ENCODE measurements at places on chromosomes 4 and X.

GRCh38 chrX:40513012-40513411, 67.8 kb upstream of the ATP6AP2 start:
- no peak overlapping the region for H3K27ac ChIP-seq
- H3K4me3 ChIP-seq = no peak overlapping the region
- no peaks in the 10 kb centered on the region for H3K27me3 ChIP-seq
- no peaks in the 10 kb centered on the region for H3K36me3 ChIP-seq
- H3K4me1 ChIP-seq = no peaks in the 10 kb centered on the region

GRCh38 chrX:49947781-49948180, 25.4 kb downstream of the CLCN5 start:
- H3K4me3 ChIP-seq = no peak overlapping the region
- no peaks in the 10 kb centered on the region for H3K27me3 ChIP-seq
- no peaks in the 10 kb centered on the region for H3K36me3 ChIP-seq
- no peak for DNase-seq
- H3K27ac ChIP-seq = no peak overlapping the region
- H3K4me1 ChIP-seq = no peaks in the 10 kb centered on the region

GRCh38 chr4:174403177-174403543, 119.1 kb downstream of the HPGD start:
- H3K4me3 ChIP-seq = no peak overlapping the region
- H3K27ac ChIP-seq = no peak overlapping the region
- H3K4me1 ChIP-seq = no peaks in the 10 kb centered on the region
- H3K36me3 ChIP-seq = no peaks in the 10 kb centered on the region

GRCh38 chrX:153947009-153947769, 2.7 kb upstream of the RENBP start:
- H3K27me3 ChIP-seq = no peaks in the 10 kb centered on the region
- no peak overlapping the region for H3K4me3 ChIP-seq
- H3K36me3 ChIP-seq = peaks cover 25% of the 10 kb centered on the region
- DNase-seq = peak; percentile 63

DNA sequence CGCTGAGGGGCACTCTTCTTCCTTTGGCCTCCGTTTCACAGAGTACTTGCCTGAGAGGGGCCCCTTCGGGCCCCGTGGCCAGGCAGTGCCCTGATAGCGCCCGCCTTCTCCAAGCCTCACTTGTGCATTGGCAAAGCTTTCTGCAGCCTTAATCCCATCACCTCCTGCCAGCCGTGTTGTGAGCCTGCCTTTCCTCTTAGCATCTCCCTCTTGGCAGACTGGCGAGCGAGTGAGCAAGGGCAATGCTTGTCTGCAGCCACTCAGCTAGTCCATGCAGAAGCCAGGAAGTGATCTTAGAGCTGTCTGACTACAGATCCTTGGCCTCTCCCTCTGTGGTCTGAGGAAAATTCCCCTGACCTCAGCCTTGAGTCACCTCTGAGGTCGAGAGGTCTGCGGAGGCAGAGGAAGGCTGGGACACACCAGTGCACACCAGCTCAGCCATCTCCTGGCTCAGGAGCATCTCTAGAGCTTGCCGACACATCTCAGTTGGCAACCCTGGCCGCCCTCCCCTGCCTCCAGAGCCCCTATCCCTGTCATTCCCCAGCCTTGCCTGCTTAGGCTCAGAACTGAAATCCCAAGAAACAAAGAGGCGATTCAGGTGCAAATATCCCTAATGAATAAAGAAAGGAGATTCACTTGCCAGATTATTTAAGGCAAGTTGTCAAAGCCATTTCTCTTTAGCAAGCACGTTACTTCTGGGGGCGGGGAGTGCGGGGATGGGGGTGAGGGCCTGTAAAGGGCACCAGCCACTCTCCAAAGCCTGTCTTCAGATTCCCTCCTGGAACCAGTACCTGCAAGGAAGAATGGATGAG, 143.5 kb upstream of the MAMLD1 start:
- no peaks in the 10 kb centered on the region for H3K27me3 ChIP-seq
- no peaks in the 10 kb centered on the region for H3K4me1 ChIP-seq
- no peak for DNase-seq
- no peak overlapping the region for H3K27ac ChIP-seq
- H3K36me3 ChIP-seq = no peaks in the 10 kb centered on the region

DNA sequence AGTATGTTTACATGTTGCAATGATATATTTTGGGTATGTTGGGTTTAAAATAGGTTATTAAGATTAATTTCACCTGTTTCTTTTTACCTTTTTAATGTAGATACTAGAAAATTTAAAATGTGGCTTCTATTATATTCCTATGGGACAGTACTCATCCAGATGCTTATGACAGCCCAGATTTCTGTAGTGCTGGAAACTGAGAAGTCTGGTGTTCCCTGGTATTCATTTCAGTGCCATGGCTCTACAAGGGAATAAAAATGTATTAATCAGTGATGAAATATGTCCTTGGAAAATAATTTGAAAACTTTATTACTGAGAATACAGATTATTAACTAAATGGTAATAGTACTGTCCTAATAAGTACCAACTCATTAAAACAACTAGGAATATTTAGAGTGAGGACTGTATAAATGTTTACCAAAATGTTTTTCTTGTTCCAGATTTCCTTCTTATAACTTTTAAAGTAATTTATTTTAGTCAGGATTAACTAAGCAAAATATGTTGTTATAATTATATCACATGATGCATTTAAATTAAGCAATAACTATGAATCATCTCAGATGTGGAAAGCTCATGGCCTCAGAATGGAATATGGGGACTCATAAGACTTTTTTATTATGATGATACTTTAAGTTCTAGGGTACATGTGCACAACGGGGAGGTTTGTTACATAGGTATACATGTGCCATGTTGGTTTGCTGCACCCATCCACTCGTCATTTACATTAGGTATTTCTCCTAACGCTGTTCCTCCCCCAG, 25.3 kb downstream of the ARHGAP24 start:
- H3K36me3 ChIP-seq = no peaks in the 10 kb centered on the region
- no peaks in the 10 kb centered on the region for H3K27me3 ChIP-seq
- no peaks in the 10 kb centered on the region for H3K4me1 ChIP-seq
- DNase-seq = no peak

- H3K27ac ChIP-seq = no peak overlapping the region
- H3K4me1 ChIP-seq = no peaks in the 10 kb centered on the region
- no peak overlapping the region for H3K4me3 ChIP-seq
- DNase-seq = no peak
- no peaks in the 10 kb centered on the region for H3K27me3 ChIP-seq
These were observed 27.1 kb downstream of the SEPSECS start for GRCh38 chr4:25133132-25133531.

DNA sequence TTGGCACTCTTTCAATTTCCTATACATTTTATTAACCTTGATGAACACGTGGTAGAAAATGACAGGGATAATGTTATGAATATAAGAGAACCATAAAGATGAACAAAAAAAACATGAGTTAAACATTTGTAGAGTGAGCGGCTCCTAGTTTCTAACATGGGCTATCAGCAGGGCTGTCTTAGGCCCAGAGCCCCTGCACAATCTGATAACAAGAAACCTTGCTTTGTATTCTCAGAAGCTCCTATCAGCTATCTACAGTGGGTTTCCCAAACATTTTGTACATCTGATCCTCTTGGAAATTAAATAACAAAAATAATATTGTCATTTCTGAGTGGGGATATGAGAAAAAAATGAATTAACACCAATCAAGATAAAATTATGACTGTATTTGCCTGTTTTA, 10.6 kb upstream of the RBPJ start:
- no peak for DNase-seq
- H3K27me3 ChIP-seq = no peaks in the 10 kb centered on the region
- H3K27ac ChIP-seq = no peak overlapping the region
- no peaks in the 10 kb centered on the region for H3K36me3 ChIP-seq

- H3K27ac ChIP-seq = no peak overlapping the region
- H3K4me1 ChIP-seq = no peaks in the 10 kb centered on the region
- H3K4me3 ChIP-seq = no peak overlapping the region
- no peaks in the 10 kb centered on the region for H3K36me3 ChIP-seq
- no peaks in the 10 kb centered on the region for H3K27me3 ChIP-seq
- DNase-seq = no peak
These were observed 32.9 kb downstream of the RNF212 start for GRCh38 chr4:1080432-1080831.

DNA sequence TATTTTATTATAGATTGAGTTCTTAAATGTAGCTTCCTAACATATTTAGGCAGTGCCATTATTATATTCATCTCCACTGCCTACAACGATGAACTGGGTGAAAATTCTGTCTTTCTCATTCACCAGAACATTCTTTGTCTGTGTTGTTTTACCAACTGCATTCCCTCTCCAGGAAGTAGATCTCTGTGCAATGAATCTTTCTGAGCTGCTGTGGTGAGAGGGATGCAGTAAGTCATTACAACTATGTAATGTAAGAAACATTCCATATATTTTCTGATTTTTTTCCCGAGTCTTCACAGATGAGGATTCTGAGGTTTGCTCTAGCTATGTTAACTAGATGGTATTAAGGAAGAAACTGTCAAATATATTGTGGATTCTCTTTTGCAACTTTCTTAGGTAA, 811.9 kb upstream of the PCDH7 start:
- no peaks in the 10 kb centered on the region for H3K36me3 ChIP-seq
- H3K4me1 ChIP-seq = no peaks in the 10 kb centered on the region
- H3K4me3 ChIP-seq = no peak overlapping the region

GRCh38 chr4:181799561-181800069, 443.6 kb upstream of the TENM3 start:
- no peaks in the 10 kb centered on the region for H3K4me1 ChIP-seq
- H3K36me3 ChIP-seq = no peaks in the 10 kb centered on the region
- H3K27ac ChIP-seq = no peak overlapping the region
- no peaks in the 10 kb centered on the region for H3K27me3 ChIP-seq

DNA sequence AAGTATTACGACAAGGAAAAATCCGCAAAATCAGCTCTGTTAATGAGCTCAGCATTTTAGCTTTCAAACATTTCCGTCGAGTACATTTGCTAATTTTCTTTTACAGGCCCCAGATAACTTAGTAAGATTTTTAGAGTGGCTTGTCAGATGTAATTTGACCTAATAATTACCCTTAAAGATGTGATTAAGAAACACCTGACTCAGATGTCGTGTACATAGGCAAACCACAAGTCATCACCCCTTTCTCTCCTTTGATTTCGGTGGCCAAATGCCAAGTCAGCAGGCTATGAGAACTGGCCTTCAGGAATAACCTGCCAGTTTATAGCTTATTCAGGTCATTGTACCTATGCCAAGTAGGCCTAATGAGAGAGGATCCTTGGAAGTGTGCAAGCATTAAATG, 369.6 kb downstream of the PCDH7 start:
- H3K27me3 ChIP-seq = no peaks in the 10 kb centered on the region
- no peak overlapping the region for H3K27ac ChIP-seq
- H3K4me3 ChIP-seq = no peak overlapping the region
- H3K36me3 ChIP-seq = no peaks in the 10 kb centered on the region

DNA sequence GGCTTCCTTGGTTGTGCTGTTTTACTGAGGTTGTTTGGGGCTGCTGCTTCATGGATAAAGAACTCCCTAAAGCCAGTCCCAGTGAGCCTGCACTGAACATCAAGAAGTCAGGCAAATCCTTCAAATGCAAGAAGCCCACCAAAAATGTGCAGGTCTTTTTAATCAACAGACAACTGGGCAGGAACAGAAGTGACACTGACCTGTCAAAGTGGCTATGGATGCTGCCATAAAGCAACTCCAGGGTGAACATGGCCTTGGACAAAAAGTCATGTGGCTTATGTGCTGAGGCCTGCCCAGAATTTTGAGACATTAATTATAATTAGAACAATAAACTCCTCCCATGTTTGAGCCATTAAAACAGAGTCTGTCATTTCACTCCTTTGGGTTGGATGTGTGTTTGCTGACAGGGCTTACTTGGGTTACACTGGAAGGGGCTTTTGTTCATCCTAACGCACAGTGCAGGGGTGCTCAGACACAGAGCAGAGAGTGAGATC, at the start of gene ETDC:
Gene ETDC, plus strand, starts transcription at position 51 of the 494 bp plus-strand sequence. Its CDS starts 0 bp downstream, at position 51.
- H3K4me1 ChIP-seq = no peaks in the 10 kb centered on the region
- no peaks in the 10 kb centered on the region for H3K36me3 ChIP-seq
- H3K27me3 ChIP-seq = no peaks in the 10 kb centered on the region
- H3K27ac ChIP-seq = no peak within 1 kb of the TSS
- DNase-seq = no peak

DNA sequence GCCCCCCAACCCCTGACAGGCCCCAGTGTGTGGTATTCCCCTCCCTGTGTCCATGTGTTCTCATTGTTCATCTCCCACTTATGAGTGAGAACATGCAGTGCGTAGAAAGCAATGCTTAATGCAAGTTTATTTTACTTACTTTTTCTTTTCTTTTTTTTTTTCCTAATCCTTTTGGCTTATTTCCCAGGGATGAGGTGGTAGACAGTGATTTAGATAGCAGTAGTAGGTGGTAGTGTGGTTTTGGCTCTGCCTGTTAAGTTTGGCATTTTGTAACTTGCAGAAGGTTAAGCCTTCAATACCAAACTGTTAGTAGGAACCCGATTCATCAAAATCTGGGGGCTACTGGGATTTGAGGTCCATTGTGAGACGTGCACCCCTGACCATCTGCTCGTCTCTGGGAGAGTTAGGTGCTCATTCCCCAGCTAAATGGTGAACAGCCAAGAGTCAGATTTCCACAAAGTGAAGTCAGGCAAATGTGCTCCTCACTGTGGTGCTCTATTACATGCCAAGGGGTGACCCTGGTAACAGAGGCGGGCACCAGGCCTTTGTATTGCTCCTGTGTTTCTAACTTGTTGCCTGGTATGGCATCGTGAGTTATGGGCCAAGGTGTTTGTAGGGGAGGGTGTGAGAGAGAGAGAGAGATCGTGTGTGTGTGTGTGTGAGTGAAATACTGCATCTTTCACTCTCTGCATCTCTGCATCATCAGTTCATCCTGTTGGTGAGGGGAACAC, 70.3 kb downstream of the PHOX2B start:
- DNase-seq = no peak
- H3K4me3 ChIP-seq = no peak overlapping the region
- no peak overlapping the region for H3K27ac ChIP-seq
- no peaks in the 10 kb centered on the region for H3K4me1 ChIP-seq

DNA sequence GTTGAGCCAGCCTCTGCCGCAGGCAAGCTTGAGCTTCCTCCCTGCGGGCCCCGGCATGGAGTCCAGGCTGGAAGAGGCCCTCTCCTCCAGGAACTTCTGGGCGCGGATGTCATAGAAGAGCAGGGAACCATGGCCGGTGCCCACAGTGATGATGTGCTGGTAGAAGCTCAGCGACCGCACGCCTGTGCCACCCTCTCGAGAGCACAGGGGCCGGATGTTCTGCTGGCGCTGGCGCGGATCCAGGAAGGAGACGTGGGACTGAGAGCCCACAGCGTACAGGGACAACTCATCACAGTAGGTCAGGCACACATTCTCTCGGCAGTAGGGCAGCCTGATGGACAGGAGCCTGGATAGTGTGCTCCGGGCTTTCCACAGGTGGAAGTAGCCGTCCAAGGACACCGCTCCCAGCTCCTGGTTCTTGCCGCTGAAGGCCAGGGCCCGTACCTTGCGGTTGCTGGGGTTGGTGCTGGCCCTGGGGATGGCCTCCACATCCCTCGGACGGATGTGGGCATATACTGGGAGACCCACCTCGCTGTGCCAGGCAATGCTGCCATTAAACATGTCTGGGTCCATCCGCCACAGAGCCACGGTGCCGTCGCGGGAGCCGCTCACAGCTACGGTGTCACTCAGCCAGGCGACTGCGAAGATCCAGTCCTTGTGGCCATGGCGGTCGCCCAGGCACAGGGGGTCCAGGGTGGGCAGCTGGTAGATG, 1.2 kb downstream of the DCAF12L2 start:
- no peak for DNase-seq
- no peaks in the 10 kb centered on the region for H3K4me1 ChIP-seq
- no peaks in the 10 kb centered on the region for H3K36me3 ChIP-seq
- no peak overlapping the region for H3K27ac ChIP-seq
